ENCODE measurements at places on chromosomes 7 and 10. TPM values are rescaled to one million over a fixed set of nuclear protein-coding genes. Genes with fewer than 3 reads are reported as not detected.

Gene RBM33
- total RNA-seq: 29.0 TPM

Gene SUGCT
- 7.2 TPM for total RNA-seq

Gene PON1
- total RNA-seq: not detected

Gene SUN3
- total RNA-seq: not detected

Gene HKDC1
- 10.6 TPM for total RNA-seq

Gene KLF14
- total RNA-seq: under 0.01 TPM

Gene FGL2
- 0.22 TPM for total RNA-seq

Gene MINDY4
- total RNA-seq: 6.7 TPM

Gene GRM3
- not detected for total RNA-seq

Gene EPHA1
- total RNA-seq: 0.33 TPM

Gene CCAR1
- 24.9 TPM for total RNA-seq

Gene SPDYE8
- total RNA-seq: not detected

Gene PDK4
- 0.12 TPM for total RNA-seq

Gene BMPER
- 5.0 TPM for total RNA-seq

Gene UPK3BL2
- 0.87 TPM for total RNA-seq

Gene FGFR2
- 0.44 TPM for total RNA-seq

Gene MDFIC
- 56.2 TPM for total RNA-seq

Gene LGI1
- not detected for total RNA-seq

Gene MTPN
- total RNA-seq: 150 TPM

Gene TECTB
- total RNA-seq: not detected

Gene AKR1C8
- total RNA-seq: not detected

Gene HMX3
- not detected for total RNA-seq

Gene CALML5
- not detected for total RNA-seq

Gene RAB19
- not detected for total RNA-seq

Gene CHN2
- 0.87 TPM for total RNA-seq

Gene AGBL3
- total RNA-seq: 1.00 TPM

Gene CNNM1
- 1.7 TPM for total RNA-seq

Gene SPDYE2
- not detected for total RNA-seq

Gene SAP25
- not detected for total RNA-seq

Gene NODAL
- not detected for total RNA-seq

Gene GRID2IP
- total RNA-seq: not detected

Gene GNAT3
- total RNA-seq: not detected

Gene GALNT17
- total RNA-seq: under 0.01 TPM

Gene ASB10
- not detected for total RNA-seq

Gene FAM25G
- total RNA-seq: not detected

Gene LRRN3
- total RNA-seq: 4.1 TPM

Gene CLDN3
- 0.12 TPM for total RNA-seq

Gene PCLO
- total RNA-seq: 4.9 TPM

Gene SDK1
- total RNA-seq: 10.1 TPM

Gene WASHC2A
- 77.6 TPM for total RNA-seq

Gene KIAA1549
- 1.5 TPM for total RNA-seq

Gene MYL10
- not detected for total RNA-seq

Gene UTF1
- total RNA-seq: not detected

Gene ZNF853
- total RNA-seq: 3.9 TPM

Gene FXYD4
- total RNA-seq: not detected

Gene PTPRZ1
- 0.89 TPM for total RNA-seq

Gene SVOPL
- not detected for total RNA-seq

Gene TBX20
- total RNA-seq: not detected

Gene PAX4
- not detected for total RNA-seq

Gene CALHM3
- total RNA-seq: not detected
